Stimulated activated CD4-positive, alpha-beta T cell treated with anti-CD3 and anti-CD28 coated beads, Interleukin-15, amount 100 ng/mL, for 48 hours (primary cell): ENCODE measurements at places on chromosomes 3 and 15.

DNA sequence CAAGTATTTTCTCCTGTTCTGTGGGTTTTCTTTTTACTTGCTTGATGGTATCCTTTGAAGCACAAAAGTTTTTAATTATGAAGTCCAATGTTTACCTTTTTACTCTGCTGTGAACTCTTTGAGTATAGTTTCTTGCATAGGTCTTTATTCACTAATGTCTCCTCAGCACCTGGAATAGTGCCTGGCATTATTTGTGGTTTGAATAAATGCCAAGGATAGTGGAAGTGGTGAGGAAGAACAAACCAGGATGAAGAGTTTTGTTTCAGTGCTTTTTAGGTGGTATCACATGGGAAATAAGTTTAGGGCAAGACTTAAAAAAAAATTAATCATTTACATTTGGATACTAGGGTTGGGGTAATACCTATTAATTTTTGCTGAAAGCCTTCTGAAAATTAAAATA lies 25.7 kb downstream of the GPD1L start:
- no peak for DNase-seq

GRCh38 chr3:43288366-43288765 lies 2.0 kb downstream of the SNRK start:
- DNase-seq: no peak

- DNase-seq: no peak
These were observed 70.1 kb downstream of the NCEH1 start for GRCh38 chr3:172640751-172641150.

- no peak for DNase-seq
These were observed 228.1 kb downstream of the CPNE4 start for GRCh38 chr3:131806736-131807135.

DNA sequence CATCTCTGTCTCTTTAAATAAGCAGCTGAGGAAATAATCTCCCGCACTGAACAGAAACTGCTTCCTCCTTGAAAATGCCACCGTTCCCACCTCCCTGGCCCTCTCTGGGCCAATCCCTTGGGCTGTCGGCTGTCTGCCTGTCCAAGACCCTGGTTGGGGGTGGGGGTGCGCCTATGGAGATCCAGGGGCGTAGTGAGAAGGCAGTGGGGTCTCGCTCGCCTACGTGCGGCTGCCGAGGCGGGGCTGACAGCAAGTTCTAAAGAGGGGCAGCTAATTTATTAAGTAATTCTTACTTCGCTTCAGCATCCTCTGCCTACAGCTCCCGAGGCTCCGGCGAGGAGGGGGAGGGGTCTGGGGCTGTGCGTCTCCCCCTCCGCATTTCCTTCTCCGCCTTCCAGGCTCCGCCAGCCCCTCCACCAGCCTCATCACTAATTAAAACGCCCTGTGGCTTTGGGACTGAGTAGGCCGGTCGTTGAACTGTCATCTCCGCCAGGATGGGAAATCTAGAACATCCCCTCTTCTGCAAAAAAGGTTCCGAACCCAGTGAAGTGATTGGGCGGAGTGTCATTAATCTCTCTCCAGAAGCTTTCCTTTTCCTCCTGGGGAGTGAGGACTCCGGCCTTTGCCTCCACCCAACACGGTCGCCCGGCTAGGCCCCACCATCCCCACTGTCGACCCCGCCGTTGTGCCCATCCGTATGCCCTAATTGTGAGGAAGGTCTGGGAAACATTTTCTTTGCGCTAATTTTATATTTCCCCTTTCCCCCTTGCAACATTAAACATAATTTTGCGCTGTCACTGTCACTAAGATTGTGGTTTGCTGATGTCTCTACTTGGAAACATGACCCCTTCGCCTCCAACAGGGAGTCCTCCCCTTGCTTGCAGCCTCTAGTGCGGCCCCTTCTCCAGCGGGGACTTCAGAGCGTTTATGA lies 16.9 kb downstream of the NR2F2 start:
- DNase-seq: no peak

GRCh38 chr3:31505371-31506048 lies 27.2 kb upstream of the STT3B start:
- no peak for DNase-seq

- no peak for DNase-seq
These were observed 39.6 kb downstream of the MLH1 start for GRCh38 chr3:37032961-37033360.

DNA sequence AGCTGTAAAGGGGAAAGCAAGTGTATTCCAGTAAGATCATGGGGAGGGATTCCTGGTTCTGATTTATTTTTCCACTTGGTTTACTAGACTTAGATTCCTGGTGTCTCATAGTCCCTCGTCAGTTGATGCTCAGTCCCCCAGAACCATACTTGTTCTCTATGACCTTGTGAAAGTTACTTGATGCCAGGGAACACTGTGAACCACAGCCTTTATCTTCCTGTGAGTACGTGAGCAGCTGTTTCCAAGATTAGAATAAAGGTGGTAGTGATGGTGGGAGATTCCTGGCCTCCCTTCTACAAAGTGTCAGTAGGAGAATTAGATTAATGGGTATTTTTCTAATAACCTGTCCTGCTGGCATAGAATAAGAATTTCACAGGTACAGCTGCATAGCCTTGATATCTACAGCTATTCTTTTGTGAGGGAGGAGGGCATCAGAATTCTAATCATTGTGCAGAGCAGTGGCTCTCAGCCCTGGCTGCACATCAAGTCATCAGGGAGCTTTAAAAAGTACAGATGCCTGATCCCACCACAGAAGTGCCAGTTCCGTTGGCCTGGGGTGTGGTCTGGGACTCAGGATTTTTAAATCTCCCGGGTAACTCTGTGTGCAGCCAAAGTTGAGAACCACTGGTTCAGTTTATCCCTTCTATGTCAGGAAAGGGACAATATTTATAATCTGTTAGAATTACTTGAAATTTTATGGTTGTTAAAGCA lies 20.0 kb downstream of the GPD1L start:
- no peak for DNase-seq

GRCh38 chr3:167507954-167508353 lies 34.1 kb upstream of the SERPINI2 start:
- DNase-seq: no peak

DNA sequence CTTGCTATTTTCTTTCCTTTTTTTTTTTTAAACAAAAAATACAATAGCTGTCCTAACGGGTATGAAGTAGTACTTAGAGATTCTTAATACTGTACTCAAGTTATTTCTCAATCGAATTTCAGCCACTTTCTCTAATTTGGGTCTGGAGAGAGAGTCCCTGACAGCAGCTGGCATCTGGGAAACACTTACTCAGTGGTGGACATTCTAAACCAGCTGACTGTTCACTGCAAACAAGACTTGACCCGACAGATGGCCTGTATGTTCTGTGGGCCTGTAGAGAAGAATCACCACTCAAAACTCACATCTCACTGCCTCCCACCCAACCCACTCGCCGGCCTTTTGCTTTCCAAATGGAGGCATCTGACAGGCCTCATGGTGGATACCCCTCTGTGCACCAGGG lies 199.6 kb downstream of the ATP10A start:
- DNase-seq: no peak

GRCh38 chr15:68603951-68604350 lies 25.2 kb downstream of the CORO2B start:
- DNase-seq: no peak

DNA sequence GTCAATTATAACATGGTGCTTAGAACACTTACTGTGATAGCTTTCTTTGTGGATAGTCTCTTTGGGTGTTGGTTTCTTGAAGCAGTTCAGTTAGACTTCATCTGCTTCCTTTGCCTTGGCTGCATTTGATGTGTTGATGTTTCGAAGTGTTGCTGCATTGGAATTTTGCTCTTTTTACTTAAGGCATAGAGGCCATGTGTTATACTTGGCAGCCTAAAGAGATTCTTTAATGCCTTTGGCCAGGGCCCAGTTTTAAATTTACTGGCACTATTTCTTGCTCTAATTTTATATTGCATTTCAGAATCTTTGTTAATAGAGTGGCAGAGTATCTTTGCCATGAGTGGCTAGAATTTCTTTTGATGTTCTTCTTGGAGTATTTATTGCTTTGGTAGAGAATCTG lies 21.2 kb downstream of the NR1D2 start:
- no peak for DNase-seq

- DNase-seq: no peak
These were observed at the start of gene B3GALNT1 for GRCh38 chr3:161104561-161105551. Gene B3GALNT1, minus strand, starts transcription at chr3:161105349. Its CDS starts 18,595 bp downstream, at chr3:161086754.

DNA sequence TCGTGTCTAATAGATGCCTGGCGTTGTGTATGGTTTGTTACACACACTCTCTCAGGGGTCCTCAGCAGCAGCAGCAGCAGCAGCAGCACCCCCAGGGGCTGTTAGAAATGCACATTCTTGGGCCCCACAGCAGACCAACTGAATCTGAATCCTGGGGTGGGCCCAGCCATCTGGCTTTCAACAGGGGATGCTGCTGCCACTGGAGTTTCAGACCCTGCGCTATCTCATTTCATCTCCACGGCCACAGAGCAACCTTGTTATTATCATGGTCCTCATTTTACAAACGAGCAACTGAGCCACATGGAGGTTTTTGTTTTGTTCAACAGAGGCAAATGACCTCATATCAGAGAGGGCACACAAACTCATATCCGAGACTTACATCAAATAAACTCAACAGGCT lies 47.7 kb downstream of the MGLL start:
- DNase-seq: no peak
